ENCODE measurements at places on chromosomes 1 and 21.

- DNase-seq, result peak; percentile 34
Measured at GRCh38 chr1:15627343-15627988, 10.2 kb downstream of the DDI2 start.

DNA sequence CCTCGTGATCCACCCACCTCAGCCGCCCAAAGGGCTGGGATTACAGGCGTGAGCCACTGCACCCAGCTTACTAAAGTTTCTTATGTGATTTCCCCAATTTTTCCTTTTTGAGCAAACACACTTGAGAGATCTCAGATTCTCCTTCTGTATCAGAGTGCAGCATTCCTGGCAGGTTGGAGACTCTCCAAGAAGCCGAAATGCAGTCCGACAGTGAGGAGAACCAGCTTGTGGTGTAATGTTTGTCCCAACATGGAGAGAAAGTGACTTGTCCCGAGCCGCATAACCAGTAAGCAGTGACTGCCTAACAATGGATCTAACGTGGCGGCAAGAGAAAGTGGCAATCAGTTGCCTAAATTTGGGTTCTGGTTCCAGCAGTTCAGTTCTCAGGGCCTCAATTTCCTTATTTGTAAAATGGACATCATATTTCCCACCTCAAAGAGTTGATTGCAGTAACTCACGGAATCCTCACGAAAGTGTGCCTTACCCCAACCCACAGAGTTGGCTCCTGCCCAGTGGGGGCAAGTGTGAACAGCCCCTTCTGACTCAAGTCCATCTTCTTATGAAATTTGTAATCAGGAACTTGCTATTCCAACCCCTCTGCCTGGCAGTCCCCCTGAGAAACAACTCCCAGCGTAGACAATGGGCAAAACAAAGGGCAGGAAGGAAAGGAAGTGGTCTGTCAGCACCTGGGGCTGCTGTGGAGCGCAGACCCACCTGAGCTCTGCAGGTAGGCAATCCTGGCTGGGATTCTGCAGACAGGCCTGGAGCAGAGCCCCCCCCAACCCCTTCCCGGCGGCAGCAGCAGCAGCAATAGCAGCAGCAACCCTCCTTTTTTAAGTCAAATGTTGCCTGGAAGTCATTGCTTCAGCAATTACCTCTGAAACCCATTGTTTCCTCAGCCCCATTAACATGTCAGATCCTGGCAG, 223.6 kb upstream of the POU3F1 start:
- DNase-seq, result no peak

GRCh38 chr1:110616587-110616986, 10.4 kb upstream of the KCNA2 start:
- DNase-seq, result peak; percentile 91

- DNase-seq, result peak; percentile 42
Measured at GRCh38 chr1:28775121-28775942, 36.6 kb upstream of the OPRD1 start.

DNA sequence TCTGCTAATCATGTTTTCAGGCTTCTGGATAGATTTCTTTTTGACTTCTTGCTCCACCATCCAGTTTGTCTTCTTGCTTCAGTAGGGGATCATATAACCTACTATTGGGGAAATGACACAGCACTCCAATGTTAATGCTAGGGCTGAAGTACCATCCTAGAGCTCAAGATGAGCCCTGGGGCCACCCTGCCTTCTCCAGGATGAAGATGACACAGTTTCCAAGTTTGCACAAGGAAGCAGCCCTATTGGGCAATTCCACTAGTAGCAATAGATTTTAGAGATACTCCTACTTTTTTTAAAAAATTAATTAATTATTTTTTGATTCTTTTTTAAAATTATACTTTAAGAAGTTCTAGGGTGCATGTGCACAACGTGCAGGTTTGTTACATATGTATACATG, 11.3 kb upstream of the KLF18 start:
- DNase-seq, result no peak

DNA sequence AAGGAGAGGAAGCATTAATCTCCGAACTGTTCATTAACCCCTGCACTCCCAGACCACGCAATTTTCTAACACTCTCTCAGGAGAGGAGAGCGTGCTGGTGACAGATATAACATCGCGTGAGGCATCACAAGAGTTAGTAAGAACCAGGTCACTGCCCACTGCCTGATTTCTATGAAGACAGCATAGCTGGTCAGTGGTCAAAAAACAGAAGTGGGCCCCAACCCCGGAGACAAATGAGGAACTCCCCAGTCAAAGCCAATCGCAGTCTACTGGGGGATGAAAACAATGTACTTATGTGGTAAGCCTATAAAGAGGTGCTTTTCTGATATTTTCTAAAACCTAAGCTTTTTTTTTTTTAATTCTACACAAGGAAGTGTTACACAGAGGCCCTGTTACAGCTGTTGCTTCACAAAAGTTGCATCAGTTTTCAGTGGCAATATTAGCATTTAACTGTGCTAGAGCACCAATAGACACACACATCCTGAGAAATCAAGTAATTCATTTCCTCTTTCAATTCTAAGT, 231.8 kb upstream of the IRF2BP2 start:
- DNase-seq, result peak; percentile 33

DNA sequence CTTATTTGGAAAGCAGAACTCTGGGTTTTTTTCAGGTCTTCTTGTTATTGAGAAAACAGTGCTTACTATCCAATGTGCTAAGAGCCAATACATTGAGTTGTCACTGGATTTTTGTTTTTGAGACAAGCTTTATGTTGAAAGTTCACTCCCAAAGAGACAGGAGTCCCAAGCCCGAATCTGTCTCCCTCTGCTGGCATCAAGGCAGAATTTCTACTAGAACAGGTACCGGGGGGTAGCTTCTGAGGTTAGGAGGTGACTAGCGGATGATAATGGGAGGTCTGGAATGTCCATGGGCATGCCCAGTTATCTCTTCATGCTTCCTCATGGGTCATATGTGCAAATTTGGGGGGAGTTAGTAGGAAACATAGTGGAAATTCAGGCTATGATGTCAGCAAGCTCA, 25.1 kb downstream of the ZNF124 start:
- DNase-seq, result peak; percentile 58

- DNase-seq, result no peak
Measured at GRCh38 chr21:45082736-45083135, 8.4 kb downstream of the ADARB1 start.

GRCh38 chr1:94422115-94422820, 4.1 kb downstream of the ABCD3 start:
- DNase-seq, result no peak

- no peak for DNase-seq
Measured at GRCh38 chr1:109919303-109919702, 8.7 kb downstream of the CSF1 start.
